LNCaP clone FGC (cell line): ENCODE measurements at places on chromosomes 6 and 20.

DNA sequence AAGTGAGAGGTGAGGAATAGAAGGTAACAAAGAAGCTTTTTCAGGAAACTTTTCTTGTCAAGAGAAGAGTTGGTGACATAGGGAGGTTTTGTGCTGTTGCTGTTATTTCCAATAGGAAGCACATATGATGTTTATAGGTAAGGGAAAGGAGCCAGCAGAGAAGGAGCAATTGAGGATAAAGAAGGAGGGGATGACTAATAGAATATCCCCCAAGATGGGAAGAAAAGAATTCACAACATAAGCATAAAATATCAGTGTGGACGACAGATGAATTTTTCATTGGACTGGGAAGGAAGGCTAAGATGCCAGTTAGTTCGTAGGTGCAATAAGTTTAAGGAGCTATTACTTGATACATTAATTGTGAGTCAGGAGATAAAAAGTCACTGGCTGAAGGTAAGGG, 8.5 kb upstream of the BEND6 start:
- DNase-seq, result no peak

GRCh38 chr6:83854766-83855165, 1.6 kb downstream of the RIPPLY2 start:
- no peak for DNase-seq

DNA sequence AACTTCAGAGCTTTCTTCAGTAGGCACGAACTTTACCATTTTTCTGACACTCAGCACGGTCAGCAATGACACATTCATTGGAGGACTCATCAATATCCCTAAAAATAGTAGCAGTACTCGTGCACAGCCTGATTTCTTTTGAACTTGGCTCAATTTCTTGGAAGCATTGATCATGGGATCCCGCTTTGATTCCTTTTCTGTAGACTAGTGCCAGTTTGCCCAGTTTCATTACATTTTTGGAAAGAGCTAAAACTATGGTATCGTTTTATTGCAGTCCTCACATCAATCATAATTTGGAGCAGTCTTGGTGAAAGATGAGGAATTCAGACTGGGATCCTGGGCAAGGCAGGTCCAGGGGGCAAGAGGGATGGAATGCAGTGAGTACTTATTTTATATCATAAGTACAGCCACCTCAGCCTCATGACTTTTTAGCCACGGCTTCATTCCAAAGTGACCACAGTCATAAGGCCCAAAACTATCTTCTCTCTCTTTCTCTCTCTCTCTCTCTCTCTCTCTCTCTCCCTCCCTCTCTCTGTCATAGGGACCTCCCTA, 170.9 kb upstream of the AKAP12 start:
- no peak for DNase-seq

GRCh38 chr6:119802464-119802863, 452.9 kb upstream of the MAN1A1 start:
- no peak for DNase-seq

DNA sequence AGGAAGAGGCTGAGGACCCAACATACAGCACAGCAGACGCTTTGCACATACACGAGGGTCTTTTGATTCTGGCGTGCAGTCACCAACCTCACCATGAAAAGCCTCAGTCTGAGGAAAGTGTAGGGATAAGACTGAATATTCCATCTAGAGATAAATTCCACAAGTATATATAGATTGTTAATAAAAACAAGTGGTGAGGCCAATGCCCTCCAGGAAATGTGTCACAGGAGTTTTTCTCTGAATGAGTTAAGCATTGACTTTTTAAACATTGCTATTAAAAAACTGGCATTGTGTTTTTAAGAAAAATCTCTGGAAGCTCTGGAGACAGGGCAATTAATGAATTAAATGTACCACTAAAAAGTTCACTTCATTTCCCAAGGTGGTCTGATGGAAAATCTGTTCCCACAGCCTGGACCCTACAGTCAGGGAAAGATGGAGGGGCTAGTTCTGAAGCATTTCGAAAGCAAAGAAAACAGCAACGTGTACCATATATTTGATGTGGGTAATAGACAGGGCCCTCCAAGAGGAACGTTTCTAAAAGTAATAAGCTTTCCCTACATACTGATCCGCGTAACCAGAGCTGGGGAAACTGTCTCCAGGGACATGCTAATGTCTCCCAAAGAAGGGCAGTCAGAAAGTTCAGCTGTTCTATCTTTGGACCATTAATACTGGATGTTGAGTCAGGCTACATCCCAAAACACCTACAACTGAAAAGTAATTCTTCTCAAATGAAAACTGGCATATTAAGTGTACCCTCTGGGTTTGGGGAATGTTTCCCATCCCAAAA, 301.1 kb downstream of the FOXC1 start:
- no peak for DNase-seq
